Esophagus mucosa (tissue), 1 donor: ENCODE measurements at places on chromosomes 4 and X. TPM values are rescaled to one million over a fixed set of nuclear protein-coding genes. Genes with fewer than 3 reads are reported as not detected.
A peak's percentile ranks its signal among the peaks of the same experiment; 100 is the strongest.

DNA sequence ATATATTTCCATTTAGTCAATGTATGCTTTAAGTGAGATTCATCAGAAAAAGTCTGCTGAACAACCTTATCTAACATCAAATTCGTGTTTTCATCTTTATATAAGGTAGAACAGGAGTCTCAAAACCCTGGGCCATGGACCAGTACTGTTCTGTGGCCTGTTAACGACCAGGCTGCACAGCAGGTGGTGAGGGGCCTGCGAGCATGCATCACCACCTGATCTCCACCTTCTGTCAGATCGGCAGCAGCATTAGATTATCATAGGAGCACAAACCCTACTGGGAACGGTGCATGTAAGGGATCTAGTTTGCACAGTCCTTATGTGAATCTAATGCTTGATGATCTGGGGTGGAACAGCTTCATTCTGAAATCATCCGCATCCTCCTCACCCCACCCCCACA, 3.2 kb downstream of the CTSO start:
- ATAC-seq, result no peak

DNA sequence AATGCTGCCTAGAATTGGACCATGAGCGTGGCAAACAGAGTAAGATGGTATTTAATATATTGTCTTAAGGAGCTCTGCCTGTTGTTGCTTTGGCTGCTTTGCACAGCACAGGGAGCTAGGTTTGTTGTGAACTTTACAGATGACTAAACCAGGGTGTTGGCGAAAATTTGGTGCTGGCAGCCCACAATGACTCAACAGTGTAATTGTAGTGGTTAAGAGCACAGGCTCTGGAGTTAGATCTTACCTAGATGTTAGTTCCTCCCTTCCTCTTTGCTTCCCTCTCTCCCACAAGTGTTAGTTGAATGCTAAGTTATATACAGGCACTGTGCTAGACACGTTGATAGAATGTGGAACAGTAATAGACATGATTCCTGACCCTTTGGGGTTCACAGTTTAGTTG, 128.9 kb upstream of the TRPC5 start:
- ATAC-seq, result peak; percentile 48

DNA sequence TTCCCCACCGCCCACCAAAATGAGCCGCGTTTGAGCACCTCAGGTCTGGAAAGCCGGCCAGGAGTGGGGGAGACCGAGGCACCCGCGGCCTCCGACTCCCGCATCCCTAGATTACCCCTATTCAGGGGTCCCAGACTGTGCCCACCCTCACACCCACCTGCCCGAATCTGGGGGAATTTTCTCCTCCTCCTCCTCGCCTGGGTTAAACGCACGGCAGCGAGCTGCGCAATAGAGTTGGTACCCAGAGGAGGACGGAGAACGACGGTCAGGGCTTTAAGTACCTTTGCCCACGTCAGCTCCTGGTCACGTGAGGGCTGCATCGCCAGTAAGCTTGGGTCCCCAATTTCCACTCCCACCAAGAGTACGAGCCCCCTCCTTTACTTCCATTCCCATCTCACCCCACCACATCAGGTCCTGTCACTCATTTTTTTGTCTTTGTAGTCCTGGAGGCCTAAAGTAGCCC, at the start of gene ARMCX2:
Gene ARMCX2 (minus strand): TSS at position 250 of the 463 bp plus-strand sequence. CDS start 2,262 bp downstream, outside the sequence.
- no peak for ATAC-seq

- no peak for ATAC-seq
Observed at GRCh38 chrX:115652221-115652620, 91.2 kb downstream of the PLS3 start.

DNA sequence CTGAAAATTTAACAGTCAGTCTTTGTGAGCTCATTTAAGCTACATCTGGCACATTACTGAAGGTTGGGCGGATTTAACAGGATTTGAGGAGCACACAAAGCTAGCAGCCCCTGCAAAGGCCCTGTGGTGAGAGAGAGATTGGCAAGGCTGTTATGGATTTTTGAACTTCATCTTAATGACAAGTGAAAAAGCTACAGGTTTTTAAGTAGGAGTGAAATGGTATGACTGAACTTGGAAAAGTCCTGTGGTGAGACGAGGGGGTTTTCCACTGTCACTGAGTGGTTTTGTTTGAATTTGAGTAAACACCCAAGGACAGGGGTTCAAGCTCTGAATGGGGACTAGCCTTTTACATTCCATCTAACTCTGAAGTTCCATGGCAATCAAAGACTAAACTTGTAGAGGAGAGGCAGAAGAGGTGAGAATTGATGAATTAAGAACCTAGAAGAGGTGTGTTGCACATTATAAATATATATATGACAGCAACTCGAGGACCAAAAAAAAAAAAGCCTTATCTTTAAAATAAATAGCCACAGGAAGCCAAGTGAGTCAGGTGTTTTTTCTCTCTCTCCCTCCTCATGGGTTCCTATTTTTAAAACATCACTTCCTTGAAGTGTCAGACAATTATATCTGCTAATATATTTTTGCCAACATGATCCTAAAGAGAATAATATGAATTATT, 47.8 kb upstream of the CLNK start:
- ATAC-seq, result no peak

- peak; percentile 39 for ATAC-seq
Observed at GRCh38 chr4:146032234-146032860, 93.7 kb upstream of the ZNF827 start.

DNA sequence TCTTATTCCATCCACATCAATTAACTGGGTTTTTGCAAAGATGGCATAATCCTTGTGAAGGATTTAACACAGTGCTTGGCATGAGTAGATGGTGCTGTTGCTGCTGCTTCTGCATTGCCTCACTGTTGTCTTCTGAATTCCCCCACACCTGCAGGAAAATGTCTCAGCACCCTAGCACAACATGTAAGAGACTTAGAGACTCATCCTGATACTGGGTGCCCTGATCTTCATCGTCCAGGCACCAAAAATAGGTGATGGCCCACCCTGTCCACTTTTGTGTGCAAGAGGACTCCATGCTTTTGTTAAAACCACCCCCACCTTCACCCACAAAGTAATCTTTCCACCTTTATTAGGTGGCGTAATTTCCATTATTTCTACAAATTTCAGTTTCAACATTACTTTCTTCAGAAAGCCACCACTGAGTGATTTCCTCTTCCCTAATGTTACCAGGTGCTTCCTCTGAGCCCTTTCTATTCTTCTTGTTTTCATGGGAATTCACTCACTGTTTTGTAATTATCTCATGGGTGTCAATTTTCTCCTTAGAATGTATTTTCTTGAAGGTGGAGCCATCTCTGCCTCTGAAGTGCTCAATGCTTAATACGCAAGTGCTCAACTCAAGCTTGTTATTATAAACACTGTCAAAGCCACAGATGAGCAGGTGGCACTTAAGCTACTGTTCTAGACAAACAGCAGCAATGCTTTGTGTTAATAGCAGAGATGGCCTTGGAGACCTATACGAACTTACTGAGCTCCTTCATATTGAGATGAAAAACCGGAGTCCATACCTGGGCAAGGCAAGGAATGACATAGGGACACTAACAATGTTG, 89.5 kb downstream of the HS3ST1 start:
- ATAC-seq, result no peak

GRCh38 chr4:80948995-80949394, 81.5 kb upstream of the BMP3 start:
- no peak for ATAC-seq

DNA sequence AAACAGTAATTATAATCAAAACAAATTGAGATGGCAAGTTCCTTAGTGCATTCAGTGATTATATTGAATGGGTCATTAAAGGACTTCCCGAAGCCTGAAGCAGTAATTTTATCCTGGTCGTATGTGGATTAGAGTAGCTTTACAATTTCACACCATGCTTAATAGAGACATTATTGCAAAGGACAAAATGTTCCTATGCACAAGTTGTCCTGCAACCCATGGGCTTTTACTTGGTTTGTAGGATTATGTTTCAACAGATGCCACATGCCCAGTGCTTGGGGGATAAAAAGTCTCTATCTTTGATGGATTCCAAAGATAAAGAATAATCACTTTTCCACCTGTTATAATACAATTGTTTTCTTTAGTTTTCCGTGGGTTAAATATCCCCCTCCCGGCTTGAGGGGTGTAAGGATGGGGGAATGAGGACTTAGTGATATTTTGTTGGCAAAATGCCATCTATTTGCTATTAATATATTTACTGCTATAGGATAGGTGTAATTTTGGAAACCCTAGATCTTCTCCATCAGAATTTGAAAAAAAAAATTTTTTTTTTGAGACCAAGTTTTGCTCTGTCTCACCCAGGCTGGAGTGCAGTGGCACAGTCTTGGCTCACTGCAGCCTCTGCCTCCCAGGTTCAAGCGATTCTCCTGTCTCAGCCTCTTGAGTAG, 156.5 kb upstream of the ETNPPL start:
- no peak for ATAC-seq

GRCh38 chr4:177596035-177596434, 153.8 kb upstream of the AGA start:
- peak; percentile 100 for ATAC-seq

GRCh38 chr4:184427687-184428086, 46.7 kb downstream of the IRF2 start:
- no peak for ATAC-seq

Gene SORCS2
- 5.0 TPM for total RNA-seq

Gene AMBN
- total RNA-seq, result not detected

Gene GPR50
- total RNA-seq, result not detected

Gene TEX13B
- not detected for total RNA-seq

Gene SOD3
- 3.4 TPM for total RNA-seq
